ENCODE measurements at places on chromosomes 2 and 18. TPM values are rescaled to one million over a fixed set of nuclear protein-coding genes. Genes with fewer than 3 reads are reported as not detected.

The ABCG5 gene
- not detected for total RNA-seq

The DLX1 gene
- not detected for total RNA-seq

The VAMP5 gene
- 65.6 TPM for total RNA-seq

The BCL11A gene
- not detected for total RNA-seq

The SERPINB7 gene
- total RNA-seq, result not detected

The NDC80 gene
- 72.8 TPM for total RNA-seq

The PSTPIP2 gene
- total RNA-seq, result 25.6 TPM

The SLC1A4 gene
- 63.3 TPM for total RNA-seq

The CERS6 gene
- total RNA-seq, result 16.8 TPM

The REG1B gene
- not detected for total RNA-seq

The TEKT4 gene
- total RNA-seq, result 0.59 TPM

The NDUFV2 gene
- 225 TPM for total RNA-seq

The NCKAP1 gene
- total RNA-seq, result 1.7 TPM

The ERICH2 gene
- not detected for total RNA-seq
